ENCODE measurements at places on chromosomes 11 and 22.

DNA sequence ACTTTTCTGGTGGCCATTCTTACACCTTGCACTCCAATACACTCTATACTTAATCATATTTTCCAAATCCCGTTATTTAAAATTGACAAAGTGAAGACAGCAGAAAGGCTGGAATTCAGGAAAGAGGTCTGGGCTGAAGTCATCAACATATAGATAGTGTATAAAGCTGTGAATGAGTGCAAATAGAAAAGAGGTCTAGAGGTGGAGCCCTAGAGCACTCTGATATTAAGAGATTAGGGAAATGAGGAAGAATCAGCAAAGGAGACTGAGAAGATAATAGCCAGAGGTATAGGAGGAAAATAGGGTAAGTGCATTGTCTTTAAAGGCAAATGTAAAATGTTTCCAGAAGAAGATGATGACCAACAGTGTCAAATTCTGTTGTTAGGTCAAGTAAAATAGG is 7.9 kb downstream of the CTR9 start:
- DNase-seq, result peak; percentile 43

- DNase-seq, result no peak
Observed at GRCh38 chr11:12359761-12360160, 17.6 kb upstream of the PARVA start.

GRCh38 chr11:1049431-1049891 is 12.9 kb upstream of the MUC6 start:
- DNase-seq, result no peak

- no peak for DNase-seq
Observed at GRCh38 chr22:44628835-44629234, 73.2 kb upstream of the PRR5 start.

- no peak for DNase-seq
Observed at GRCh38 chr22:47030881-47031627, 268.6 kb downstream of the TBC1D22A start.

DNA sequence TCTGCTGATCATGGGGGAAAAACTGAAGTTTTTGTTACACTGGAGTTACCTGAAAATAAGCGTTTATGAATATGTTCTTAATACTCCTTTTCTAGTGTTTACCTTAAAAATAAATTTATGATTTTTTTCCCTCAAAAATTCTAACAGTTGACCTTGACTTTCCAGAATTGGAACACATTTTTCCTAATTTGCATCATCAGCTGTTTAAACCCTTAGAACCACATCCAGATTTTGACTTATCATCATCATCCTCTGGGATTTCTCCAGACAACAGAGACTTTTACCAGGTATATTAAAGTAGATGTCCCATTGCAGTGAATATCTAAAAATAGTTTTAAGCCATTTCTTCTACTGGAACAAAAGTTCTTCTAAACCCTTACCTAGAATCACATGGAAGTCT is 17.2 kb downstream of the TAF1D start:
- DNase-seq, result no peak

DNA sequence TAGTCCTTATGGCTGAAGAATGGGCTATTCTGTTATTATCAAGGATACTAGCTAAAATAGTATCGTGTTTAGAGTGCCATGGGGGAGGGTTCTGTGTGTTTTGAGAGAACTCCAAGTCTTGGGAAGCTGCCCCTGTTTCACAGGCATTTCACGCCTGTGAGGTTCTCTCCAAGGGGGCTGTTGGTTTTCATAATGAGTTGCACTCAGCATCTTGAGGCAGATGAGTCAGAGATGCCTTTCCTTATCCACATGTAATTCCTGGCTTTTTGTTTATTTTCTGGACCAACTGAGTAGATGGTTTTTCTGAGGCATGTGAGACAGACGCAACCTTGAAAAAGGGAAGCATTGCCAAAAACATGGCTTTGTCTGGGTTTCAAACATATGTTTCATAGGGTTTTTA is 203.7 kb downstream of the ARHGAP42 start:
- DNase-seq, result no peak

DNA sequence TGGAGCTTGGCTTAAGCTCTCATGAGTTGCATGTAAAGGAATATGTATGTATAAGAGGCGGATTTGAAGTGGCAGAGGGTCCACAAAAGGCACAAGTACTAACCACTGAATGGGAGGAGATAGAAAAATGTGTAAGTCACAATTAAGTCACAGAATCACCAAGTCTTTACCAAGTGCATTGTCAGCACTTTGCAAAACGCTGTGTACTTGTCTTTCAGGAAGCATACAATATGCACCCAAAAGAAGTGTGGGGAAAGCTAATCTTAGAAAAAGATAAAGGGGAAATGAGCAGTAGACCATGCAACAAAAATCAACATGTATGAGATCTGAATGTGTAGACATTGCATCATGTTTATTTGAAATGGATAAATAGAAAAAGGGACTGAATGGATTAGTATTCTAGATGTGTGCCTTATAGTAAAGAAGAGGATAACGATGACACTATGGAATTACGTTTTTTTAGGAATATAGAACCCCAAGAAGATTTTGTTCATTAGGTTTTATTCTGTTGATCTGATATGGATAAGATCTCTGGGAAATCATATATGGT is 4.5 kb downstream of the CNTF start:
- DNase-seq, result no peak

DNA sequence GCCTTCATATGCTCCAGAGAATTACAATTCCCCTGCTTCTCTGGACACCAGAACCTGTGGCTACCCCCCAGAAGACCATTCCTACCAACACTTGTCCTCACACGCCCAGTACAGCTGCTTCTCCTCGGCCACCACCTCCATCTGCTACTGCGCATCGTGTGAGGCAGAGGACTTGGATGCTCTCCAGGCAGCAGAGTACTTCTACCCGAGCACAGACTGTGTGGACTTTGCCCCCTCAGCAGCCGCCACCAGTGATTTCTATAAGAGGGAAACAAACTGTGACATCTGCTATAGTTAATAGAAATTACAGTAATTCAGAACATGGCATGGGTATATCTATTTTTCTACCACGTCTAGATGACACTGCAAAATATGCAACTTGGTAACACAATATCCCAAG is 9.8 kb downstream of the POU2AF3 start:
- no peak for DNase-seq

DNA sequence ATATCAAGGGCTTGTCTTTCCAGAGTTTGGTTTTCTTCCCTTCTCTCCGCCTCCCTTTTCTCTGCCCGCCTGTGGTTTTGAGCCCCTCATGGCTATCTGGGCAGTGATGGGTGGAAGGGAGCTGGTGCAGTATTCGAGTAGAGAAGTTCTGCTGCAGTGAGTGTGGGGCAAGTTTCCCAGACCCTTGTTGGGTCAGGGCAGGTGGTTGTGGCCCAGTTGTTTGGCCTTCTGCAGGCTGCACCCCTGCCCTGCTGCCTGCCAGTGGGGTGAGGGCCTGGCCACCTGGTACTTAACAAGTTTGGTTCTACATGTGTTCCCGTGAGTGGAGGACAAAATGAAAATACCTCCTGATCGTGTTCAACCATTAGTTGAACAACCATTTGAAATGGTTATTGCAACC is 65.2 kb downstream of the PTPRJ start:
- no peak for DNase-seq
